ENCODE measurements at places on chromosomes 2 and 18.

DNA sequence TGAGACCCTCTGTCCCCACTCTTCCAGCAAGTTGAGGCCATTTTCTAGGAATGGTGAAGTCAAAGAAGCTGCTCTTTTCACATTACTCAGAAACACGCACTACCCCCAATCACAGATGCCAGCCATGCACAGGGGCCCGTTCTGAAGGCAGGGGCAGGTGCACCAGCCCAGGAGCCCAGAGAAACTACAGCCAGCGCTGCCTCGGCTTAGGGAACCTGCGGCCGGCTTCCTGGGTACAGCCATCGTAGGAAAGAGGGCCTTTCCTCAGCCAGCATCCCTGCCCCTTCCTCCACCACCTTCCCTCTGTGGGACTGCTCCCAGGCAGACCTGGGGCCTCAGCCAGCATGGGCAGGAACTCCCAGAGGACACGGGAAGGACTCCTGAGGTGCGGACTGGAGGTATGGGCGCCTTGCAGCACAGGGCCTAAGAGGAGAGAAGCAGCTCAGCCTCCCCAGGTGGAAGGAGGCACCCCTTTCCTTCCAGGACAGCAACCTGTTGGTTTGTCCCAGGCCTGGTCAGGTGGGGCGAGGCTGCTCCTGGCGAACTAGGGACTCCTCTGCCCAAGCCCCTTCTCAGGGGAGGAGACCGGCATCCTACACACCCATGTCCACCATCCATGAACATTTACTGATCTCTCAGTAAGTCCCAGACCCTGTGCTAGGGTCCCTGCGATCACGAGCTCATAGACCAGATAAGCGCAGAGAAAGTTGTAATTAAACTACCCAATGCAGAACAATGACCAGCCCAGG is 99.0 kb upstream of the ID2 start:
- DNase-seq: peak; percentile 58

- DNase-seq: no peak
Measured at GRCh38 chr18:67805261-67805660, 288.7 kb upstream of the DSEL start.

- no peak for DNase-seq
Measured at GRCh38 chr2:36376992-36377738, 21.6 kb downstream of the CRIM1 start.

DNA sequence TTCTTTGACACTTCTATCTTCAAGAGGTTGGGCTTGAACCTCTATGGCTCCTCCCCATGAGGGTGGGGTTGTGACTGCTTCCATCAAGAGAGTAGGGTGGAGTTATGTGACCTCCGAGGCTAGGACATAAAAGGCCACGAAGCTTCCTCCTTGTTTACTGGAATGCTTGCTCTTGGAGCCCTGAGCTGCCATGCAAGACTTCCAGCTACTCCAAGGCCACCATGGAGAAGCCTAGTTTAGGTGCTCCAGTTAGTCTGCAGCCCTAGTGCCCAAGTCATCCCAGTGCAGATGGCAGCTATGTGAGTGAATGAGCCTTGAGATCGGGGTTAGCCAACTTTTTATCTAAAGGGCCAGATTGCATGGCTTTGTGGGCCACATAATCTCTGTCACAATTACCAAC is 2.4 kb upstream of the MERTK start:
- no peak for DNase-seq

- DNase-seq: no peak
Measured at GRCh38 chr2:74347742-74348141, 4.5 kb upstream of the SLC4A5 start.
